ENCODE measurements at places on chromosomes 2 and 18.

- no peak for DNase-seq
These were observed 208.6 kb upstream of the HAAO start for GRCh38 chr2:43001055-43001378.

- DNase-seq: no peak
These were observed 292.7 kb upstream of the SLC39A10 start for GRCh38 chr2:195364015-195364965.

DNA sequence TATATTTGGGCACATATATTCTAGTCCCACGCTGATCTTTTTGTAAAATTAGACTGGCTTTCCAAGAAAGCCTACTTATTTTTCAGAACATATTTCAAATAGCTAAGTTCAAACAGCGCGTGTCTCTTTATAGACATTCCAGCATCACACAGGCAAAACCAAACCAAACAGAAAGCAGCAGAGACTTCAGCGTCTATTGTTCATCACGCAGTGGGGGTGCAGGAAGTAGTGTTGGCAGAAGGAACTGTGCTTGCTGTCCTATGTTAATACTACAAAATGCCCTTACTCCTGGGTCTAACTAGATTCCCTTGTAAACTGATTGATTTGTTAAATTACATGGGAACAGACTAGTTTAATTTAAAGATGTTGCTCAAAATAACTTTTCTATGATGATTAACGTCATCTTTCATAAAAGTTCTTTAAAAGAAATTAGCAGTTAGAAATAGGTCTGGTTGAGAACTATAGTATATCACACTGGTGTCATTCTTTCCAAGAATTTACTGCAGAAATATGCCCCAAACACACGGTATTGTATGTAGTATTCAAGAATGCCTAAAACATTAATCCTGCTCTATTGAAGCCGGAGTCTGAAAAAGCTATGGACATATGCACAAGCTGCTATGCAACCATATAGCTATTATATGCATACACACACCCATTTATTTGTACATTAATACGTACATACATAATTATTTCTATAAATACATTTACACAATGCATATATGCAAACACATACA lies 436.3 kb downstream of the CBLN2 start:
- DNase-seq: no peak

GRCh38 chr18:42187611-42188380 lies 232.8 kb downstream of the PIK3C3 start:
- no peak for DNase-seq

GRCh38 chr2:235845245-235845644 lies 322.9 kb downstream of the GBX2 start:
- DNase-seq: no peak

DNA sequence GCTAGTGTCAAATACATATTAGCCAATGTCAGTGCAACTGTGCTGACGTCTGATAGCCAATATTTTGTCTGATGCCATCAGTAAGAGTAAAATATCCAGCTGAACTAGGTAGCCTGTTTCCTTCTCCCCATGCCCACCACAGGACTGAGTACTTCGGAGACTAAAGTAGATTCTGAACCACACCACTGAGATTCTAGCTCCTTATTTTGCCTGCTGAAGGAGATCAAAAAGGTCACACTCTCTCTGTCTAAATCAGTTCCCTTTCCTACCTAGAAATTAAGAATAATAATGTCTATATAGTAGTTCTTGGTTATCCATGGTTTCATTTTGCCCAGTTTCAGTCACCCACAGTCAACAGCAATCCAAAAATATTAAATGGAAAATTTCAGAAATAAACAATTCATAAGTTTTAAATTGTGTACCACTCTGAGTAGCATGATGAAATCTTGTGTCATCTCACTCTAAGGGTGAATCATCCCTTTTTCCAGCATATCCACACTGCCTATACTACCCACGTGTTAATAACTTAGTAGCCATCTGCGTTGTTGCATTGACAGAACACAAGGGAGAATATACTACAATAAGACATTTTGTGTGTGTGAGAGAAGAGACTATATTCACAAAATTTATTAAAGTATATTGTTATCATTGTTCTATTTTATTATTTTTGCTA lies 1043.3 kb upstream of the PIK3C3 start:
- no peak for DNase-seq

- DNase-seq: no peak
These were observed 56.2 kb upstream of the B3GNT7 start for GRCh38 chr2:231339316-231339715.

GRCh38 chr2:1910592-1911246 lies 166.4 kb upstream of the PXDN start:
- DNase-seq: no peak

DNA sequence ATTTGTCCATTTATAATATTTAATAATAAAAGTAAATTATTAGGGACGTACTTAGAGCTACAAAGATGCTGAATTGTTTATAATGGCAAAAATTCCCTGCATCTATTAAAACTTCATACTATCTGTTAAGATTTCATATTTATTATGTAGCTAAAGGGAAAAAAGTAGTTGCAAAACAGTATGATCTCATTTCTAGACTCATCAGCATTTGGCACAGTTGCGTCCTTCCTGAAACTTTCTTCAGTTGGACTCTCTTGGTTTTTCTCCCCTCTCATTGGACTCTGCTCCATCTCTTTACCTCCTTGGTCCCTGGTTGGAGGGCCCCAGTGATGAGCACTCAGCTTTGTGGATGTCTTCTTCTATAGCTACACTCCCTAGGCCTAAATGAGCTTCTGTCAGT lies 99.6 kb downstream of the TMEM247 start:
- no peak for DNase-seq

GRCh38 chr18:31977270-31977872 lies 34.4 kb upstream of the TRAPPC8 start:
- DNase-seq: peak; percentile 7

DNA sequence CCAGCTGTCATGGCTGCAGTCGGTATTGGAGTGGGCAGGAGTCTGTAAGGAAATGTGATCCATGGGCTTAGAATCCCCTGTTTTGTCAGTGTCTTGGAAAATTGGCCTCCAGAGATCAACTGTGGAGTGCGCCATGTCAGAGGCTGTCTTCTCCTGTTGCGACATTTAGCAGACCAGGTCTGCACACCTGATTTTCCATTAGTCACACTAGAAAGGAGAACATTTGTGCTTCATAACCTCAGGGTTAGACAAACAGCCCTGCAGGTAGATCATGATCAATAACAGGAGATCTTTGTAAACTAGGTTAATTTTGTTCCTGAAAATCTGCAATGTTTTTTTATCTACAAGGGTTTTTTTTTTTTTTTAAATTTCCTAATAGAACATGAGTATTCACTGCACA lies 28.0 kb downstream of the LDLRAD4 start:
- DNase-seq: no peak

DNA sequence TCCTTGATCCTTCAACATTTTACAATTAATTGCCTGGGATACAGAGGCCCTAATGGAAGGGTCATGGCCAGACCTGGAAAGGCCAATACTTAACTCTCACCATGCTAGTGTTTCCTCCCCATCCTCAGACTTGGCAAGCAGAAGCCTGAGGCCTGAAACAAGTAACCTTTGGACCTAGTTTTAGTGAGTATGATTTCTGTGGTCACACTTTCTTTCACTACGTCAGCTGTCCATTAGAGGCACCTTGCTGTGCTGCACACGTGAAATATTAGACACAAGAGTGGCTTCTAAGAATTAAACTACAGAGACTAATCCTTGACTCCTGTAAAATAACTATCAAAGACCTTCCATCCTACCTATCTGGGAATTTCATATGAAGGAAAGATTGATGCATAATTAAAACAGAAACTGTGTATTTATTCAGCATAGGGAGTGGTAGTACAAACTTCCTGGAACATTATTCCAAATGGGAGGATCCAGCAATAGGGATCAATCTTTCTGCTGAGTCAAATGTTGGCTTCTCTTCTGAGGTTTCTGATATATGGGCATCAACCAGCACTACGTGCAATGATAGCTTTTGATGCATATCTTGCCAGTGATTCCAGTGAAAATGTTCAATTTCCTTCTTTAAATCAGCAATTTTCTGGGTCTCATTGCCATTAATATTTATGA lies 249.7 kb downstream of the IKZF2 start:
- no peak for DNase-seq

GRCh38 chr2:217661378-217661777 lies 341.4 kb downstream of the TNS1 start:
- no peak for DNase-seq

GRCh38 chr2:107712857-107713256 lies 113.8 kb upstream of the RGPD4 start:
- no peak for DNase-seq

- DNase-seq: no peak
These were observed 13.2 kb downstream of the REV1 start for GRCh38 chr2:99476629-99477028.

GRCh38 chr2:224946895-224947294 lies 95.4 kb downstream of the DOCK10 start:
- no peak for DNase-seq

DNA sequence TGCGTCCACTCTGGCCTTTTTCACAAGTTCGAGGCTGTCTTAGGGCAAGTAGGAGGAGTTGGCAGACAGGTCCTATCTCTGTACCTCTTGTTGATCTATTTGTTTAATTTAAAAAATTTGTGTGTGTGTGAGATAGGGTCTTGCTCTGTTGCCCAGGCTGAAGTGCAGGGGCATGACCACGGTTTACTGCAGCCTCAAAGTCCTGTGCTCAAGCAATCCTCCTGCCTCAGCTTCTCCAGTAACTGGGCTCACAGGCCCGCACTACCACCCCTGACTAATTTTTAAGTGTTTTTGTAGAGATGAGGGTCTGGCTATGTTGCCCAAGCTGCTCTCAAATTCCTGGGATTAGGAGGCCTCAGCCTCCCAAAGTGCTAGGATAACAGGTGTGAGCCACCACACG lies 4.2 kb upstream of the SLC35F6 start:
- DNase-seq: no peak

Data from stimulated activated CD4-positive, alpha-beta T cell treated with anti-CD3 and anti-CD28 coated beads, TNF-alpha, amount 100 ng/mL, for 48 hours (primary cell).